ENCODE measurements at places on chromosomes 1 and 21.

DNA sequence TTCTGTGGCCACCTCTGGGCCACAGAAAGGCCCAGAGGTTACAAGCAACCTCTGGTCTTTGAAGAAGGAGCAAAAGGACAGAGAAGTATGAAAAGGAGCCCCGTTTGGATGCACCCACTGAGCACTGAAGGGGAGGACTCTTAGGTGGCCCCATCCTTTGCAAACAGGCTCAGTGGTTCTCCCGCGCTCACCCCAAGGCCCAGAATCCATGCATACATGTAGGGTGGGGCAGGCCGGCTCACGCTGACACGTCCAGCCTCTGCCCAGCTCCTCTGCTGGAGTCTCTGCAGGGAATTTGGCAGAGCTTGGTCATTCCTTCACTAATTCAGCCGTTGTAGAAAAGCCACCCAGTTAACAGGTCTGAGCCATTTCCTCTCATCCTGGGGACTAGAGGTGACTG is 61.3 kb upstream of the AJAP1 start:
- DNase-seq, result no peak

DNA sequence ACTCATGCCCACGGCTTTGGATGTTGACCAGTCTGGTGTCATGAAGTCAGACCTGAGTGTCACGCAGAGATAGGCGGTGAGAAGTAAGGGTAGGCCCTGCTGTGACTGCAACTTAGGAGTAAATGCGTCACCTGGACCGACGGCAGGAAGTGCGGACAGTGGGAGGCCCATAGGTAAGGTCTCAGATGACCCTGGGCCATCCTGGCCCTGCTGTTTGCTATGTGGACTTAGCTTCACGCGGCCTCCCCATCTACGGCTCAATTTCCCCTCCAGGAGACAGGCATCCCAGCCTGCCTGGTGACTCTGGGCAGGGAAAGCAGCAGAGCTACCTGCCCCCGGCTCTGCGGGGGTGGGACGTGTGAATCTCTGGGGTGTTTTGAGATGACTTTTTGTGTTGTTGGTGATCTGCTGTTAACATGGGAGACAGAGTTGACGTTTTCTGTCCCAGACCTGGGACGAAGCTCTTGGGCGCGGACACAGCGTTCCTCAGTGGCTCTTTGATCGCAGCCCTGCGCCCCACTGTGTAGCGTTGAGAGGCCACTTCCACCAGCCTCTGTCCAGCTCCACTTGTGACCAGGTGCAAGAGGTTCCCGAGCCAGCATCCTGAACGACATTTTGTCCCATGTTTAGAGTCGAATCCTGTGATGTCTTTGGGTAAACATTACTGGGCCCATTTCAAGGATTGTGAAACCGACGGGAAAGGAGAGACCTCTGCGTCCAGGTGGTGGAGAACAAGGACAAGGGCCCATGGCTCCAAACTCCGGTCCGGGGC is 39.9 kb downstream of the CRYAA start:
- DNase-seq, result no peak

- no peak for DNase-seq
Observed at GRCh38 chr1:68453060-68453670, 3.4 kb upstream of the RPE65 start.

DNA sequence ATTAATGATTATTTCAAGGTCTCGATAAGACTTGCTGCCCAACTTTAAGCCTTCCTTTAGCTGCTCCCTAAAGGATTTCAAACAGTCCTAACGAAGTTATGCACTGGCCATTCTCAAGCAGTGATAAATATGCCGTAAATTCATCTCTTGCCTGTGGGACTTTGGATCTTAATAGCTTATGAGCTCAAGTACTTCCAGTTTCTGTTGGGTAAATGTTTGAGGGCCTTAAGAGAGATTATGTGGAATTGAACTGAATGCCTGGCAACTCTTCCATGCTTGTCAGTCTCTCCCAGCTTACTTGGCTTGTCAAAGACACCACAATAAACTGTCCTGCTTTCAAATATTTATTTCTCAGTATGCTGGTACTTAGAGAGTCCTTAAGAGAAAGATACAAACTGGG is 3.5 kb upstream of the OR10J4 start:
- no peak for DNase-seq

- DNase-seq, result no peak
Observed at GRCh38 chr1:100152271-100152670, 19.3 kb downstream of the TRMT13 start.

DNA sequence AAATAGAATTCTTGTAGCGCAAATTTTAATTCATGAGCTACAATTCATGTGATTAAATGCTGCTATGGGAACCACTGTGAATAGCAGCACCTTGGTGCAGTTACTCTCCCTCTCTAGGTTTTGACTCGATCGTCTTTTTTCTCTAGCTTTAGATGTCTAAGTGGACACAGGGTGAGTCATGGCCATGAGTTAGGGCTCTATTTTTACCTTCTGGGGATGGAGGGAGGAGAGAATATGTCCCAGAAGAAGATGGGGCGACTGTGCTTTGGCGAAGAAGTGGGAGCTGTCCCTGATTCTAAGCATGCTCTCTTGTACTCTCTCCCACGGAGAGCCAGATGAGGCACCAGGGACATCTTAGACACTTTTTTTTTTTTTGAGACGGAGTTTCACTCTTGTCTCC is 1.6 kb upstream of the OR2B11 start:
- no peak for DNase-seq

GRCh38 chr1:114341856-114342255 is 169.1 kb downstream of the TRIM33 start:
- DNase-seq, result peak; percentile 81

- no peak for DNase-seq
Observed at GRCh38 chr1:245776694-245777332, 622.0 kb downstream of the KIF26B start.

- DNase-seq, result peak; percentile 86
Observed at GRCh38 chr1:24003331-24003972, 23.3 kb upstream of the SRSF10 start.

DNA sequence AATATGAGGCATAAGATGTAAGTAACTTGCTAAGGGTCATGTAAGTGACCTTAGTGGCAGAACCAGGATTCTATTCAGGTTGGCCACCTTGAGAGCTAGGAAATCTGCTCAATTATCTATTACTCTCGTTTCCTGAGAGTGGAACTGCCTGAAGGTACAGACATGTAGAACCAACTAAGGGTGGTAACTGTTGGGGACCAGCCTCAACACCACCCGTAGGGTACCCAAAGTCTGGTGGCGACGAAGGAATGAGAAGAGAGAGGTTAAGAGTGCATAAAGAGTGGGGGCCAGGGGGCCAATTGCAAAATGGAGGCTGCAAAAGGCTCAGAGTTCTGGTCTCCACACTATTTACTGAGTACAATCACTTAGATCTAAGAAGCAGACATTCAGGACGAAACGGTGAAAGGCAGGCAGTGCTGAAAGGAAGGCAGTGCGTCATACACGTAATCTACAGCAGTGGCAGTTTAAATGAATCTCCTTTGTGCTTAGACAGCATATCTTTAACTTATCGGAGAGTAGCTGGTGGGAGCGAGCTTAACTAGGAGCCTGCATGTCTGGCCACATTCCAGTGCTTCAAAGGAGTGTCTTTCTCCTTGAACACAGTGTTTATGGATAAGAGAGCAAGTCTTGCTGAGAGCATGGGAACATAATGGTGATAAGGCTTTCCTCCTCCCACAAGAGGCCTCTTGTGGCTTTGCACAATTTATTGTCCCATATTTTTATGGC is 25.0 kb downstream of the SRSF4 start:
- no peak for DNase-seq

GRCh38 chr1:39130325-39130724 is 74.2 kb upstream of the MACF1 start:
- DNase-seq, result no peak

DNA sequence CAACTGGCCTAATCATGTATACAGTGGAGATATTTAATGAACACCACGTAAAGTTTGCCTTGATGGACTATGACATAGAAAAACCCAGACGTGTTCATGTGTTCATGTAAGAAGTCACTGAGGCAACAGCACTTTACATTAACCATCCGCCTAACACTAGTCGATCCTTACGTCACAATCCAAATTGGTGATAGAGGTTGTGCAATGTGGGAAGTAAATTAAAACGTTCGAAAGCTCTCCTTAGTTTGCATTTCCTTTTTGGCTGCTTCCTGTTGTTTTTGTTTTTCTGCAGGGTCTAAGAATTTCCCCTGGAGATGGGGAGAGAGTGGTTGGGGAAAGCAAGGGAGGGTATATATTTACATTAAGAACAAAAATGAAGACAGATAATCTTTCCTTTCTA is 587.5 kb upstream of the ADGRL2 start:
- DNase-seq, result no peak

- no peak for DNase-seq
Observed at GRCh38 chr1:202397256-202397655, 48.8 kb downstream of the PPP1R12B start.

GRCh38 chr1:175317779-175318178 is 125.2 kb upstream of the KIAA0040 start:
- no peak for DNase-seq

- DNase-seq, result no peak
Observed at GRCh38 chr1:218531936-218532335, 186.8 kb downstream of the TGFB2 start.

DNA sequence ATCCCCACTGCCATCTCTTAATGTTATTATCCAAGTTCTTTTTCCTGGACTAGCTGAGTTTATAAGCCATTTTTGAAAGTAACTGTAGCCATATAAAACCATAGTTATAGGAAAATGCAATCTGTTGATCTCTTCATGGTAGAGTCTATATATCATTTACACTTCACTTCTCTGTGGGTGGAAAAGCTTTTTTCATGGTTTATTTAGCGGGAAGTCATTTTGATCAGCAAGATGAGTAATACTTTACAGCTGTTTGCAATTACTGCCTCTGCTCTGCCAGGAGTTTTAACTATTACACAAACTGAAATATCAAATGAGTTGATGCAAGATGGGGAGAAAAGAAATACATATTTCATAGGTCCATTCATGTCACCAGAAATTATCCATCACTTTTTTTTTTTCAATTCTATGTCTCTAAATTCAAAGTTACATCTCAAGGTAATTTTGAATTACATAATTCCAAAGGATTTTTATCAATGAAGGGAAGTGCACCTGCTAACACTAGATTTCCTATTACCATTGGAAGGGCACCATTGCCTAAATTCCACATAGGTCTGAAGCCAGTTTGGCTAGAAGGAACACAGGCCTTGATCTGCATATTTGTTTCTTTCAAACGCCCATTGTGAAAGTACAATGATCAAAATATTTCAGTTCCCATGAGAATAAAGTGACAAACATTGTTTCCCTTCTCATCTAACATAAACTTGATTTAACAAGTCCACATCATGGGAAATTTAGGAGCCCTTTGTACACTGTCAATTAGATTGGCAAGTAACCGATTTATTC is 296.7 kb downstream of the ZNF326 start:
- DNase-seq, result peak; percentile 6

DNA sequence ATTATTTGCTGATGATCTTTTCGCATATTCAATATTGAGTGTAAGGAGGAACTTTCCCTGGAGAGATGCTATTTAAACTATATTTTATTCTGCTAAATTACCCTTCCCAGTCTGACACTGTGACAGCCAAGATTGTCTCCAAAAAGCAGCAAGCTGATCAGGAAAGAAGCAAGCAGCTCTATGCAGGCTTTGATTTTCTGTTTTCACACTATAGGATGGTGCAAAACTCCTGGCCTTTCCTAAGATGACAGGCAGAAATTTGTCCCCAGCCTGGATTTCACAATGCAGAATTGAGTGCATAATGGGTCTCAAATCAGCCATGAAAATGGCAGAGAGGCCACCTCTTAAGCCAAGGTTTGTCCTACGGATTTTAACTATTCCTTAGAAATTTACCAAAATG is 1.1 kb downstream of the SGIP1 start:
- DNase-seq, result no peak

DNA sequence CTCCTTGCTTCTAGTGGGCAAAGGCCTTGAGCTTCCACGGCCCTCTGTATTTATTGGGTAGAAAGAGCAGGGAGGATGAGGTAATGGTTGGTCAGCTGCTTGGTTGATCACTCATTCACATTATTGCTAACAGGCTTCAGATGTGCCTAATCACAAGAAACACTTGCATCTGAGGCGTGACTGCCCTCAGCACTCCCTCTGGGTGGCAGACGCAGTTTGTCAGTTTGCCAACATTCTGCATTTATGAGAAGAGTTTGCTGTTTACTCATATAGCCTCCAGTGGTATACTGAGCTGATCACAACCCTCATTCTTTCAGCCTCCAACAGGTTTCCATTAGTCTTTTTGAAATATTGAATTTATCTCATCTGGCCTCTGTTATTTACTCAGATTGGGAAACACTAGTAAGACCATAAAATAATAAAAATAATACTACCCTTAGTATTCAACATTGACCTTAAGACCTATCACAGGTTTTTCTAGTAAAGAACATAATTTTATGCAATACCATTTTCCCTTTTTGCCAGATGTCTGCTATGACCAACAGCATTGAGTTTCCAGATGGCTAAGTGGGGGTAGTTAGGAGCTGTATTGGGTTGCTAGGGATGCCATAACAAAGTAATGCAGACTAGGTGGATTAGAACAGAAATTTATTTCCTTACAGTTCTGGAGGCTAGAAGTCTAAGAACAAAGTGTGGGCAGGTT is 53.3 kb downstream of the PTGFR start:
- DNase-seq, result no peak

- no peak for DNase-seq
Observed at GRCh38 chr1:158140764-158141192, 39.9 kb upstream of the CD1D start.

- no peak for DNase-seq
Observed at GRCh38 chr1:216904471-216904870, 181.2 kb upstream of the ESRRG start.

- no peak for DNase-seq
Observed at GRCh38 chr1:182236651-182237077, 154.9 kb downstream of the GLUL start.

- DNase-seq, result no peak
Observed at GRCh38 chr1:108612496-108612895, 48.4 kb downstream of the HENMT1 start.

DNA sequence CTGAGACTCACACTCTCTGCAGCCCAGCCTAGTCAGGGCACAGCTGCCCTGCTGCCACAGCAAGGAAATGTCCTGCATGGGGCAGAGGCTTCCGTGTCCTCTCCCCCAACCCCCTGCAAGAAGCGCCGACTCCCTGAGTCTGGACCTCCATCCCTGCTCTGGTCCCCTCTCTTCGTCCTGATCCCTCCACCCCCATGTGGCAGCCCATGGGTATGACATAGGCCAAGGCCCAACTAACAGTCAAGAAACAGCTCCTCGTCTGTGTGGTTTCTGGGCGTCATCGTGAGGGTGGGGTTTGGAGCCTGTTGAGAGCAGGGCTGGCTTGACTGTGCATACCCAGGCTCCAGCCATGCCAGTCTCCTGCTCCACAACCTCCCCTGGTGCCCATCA is 19.5 kb downstream of the FAAH start:
- no peak for DNase-seq

- DNase-seq, result no peak
Observed at GRCh38 chr1:5717031-5717682, 275.1 kb downstream of the NPHP4 start.

- no peak for DNase-seq
Observed at GRCh38 chr1:53081384-53082066, 19.5 kb downstream of the PODN start.

DNA sequence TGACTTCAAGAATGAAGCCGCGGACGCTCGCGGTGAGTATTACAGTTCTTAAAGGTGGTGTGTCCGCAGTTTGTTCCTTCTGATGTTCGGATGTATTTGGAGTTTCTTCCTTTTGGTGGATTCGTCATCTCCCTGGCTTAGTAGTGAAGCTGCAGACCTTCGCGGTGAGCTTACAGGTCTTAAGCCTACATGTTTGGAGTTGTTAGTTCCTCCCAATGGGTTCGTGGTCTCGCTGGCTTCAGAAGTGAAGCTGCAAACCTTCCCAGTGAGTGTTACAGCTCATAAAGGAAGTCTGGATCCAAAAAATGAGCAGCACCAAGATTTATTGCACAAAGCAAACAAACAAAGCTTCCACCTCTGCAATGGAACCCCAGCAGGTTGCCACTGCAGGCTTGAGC is 14.7 kb downstream of the LDLRAD1 start:
- DNase-seq, result no peak
